Effector memory CD8-positive, alpha-beta T cell (primary cell): ENCODE measurements at places on chromosomes 16 and 17.

DNA sequence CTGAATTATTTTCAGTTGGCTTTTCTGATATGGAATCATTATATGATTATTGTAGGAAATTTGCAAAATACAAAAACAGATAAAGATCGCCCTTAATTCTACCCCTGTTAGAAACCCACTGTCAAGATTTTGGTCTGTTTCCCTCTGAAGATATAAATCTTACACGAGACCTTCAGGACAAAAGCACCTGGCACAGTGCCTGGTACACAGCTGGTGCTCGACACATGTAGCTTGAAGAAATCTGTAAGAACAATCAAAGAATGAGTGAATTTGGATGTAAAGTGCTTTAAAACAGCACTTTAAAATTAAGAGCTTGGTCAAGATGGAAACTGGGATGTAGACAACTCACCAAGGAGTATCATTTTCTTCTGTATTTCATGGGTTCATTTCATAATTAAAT is 181.1 kb downstream of the C16orf78 start:
- DNase-seq: no peak

- DNase-seq: no peak
Measured at GRCh38 chr16:1069154-1069553, 3.4 kb upstream of the SSTR5 start.

- no peak for DNase-seq
Measured at GRCh38 chr16:12387311-12387710, 410.8 kb downstream of the SNX29 start.

DNA sequence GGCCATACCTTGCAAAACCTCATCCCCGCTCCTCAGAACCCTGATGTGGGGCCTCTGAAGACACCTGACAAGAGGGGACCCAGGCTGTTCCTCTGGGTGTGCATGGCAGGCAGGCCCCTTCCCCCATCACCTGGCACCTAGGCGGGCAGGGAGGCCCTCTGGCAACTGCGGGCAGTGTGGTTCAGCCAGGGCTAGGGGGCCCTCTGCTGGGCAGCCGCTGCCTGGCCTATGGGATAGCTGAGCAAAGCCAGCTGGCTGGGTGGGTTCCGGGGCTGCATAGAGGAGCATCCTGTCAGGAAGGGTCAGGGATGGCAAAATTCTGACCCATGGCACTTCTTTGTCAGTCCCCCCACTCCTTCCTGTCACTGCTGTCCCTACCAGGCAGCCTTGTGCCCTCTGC is 228.7 kb upstream of the ASIC2 start:
- DNase-seq: no peak

DNA sequence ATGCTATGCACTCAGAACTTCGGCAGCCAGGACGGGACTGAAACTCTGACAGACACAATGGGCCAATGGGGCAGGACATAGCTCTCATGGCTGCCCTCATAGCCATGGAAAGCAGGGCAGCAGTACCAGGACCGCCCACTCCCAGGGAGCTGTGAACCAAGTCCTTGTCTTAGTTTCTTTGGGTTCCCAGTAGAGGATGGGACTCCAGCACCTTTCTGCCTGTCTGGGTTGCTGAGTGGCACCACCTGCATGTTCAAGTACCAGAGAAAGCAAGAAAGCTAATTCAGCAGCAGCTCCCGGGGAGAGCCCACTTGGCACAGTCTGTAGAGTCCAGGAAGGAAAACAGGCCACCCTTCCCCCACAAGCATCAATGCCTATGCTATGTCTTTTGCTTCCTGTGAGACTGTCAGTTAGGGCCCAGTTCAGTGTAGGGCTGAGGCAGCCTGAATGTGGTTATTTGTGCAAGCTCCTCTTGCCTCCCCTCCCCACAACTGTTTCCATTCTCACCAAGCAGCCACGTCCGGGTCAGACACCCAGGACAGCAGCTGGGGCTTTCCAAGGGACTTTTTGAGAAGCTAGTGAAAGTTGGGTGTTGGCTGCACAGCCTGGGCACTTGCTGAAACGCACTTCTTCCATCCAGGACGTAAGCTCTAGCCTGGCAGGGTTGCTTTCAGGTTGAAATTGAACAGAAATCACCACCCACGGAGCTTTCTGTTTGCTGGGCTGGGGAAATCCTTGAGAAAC is 7.8 kb downstream of the SUPT4H1 start:
- DNase-seq: peak; percentile 84

DNA sequence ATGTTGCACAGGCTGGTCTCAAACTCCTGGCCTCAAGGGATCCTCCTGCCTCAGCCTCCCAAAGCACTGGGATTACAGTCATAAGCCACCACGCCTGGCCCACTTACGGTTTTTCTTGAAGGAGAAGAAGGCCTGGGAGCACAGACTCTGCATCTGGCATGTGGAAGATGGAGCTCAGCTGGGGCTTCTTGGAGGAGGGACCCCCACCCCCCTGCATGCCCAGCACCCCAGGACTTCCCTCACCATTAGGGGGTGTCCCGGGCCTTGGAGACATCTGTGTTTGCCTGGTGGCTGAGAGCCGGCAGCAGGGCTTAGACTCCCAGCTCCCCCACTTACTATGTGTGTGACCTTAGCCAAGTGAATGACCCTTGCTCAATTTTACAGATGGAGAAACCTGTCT is 204.7 kb downstream of the ZNF423 start:
- DNase-seq: no peak

- DNase-seq: no peak
Measured at GRCh38 chr16:89135166-89135565, 36.4 kb upstream of the CDH15 start.
